ENCODE measurements at places on chromosomes 3 and 15.

DNA sequence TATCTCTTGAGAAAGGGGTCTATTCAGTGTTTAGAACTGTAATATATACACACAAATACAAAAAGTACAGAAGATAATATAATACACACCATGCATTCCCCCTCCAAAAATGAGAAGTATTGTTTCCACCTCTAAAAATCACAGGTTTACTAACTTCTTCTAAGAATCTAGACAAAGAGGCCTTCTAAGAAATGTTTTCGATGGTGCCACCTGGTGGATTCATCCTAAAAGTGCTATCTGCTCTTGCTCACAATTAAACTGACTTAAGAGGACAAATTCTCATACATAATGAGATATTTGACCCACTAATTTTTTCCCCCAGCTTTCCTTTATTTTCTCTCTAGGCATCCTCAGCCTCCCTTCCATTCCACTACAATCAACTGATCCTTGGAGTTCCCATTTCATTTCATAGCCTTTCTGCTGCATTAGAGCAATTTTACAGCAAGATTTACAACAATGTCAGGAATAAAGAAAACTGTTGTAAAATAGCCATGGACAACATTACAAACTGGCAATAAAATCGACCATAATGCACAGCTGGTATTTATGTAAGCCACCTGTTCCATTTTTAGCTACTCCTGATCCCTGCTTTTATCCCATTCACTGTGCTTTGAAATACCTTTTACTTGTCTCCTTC is 124.6 kb downstream of the ARRDC4 start:
- peak; percentile 59 for DNase-seq

DNA sequence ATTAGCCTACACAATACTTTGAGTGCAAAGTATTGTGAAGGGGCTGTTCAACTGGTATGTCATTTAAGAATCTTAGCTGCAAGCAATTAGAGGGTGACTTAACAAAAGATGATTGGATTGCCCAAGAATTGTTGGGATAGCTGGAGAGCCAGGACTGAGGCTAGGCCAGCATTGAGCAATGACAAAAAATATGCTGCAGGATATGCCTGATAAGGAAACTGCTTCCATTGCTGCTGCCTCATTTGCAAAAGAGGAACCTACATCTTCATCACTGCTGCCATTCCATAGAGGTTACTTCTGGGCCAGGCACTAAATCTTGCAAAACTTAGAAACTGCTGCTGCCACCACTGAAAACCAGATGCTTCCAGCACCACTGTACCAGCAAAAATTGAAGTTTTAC is 108.0 kb upstream of the TBC1D5 start:
- no peak for DNase-seq

- no peak for DNase-seq
These were observed 50.6 kb downstream of the SV2B start for GRCh38 chr15:91150502-91151160.

- DNase-seq, result no peak
These were observed 26.2 kb downstream of the LRRFIP2 start for GRCh38 chr3:37148208-37148607.

GRCh38 chr15:39312984-39313383 is 267.9 kb upstream of the THBS1 start:
- no peak for DNase-seq

DNA sequence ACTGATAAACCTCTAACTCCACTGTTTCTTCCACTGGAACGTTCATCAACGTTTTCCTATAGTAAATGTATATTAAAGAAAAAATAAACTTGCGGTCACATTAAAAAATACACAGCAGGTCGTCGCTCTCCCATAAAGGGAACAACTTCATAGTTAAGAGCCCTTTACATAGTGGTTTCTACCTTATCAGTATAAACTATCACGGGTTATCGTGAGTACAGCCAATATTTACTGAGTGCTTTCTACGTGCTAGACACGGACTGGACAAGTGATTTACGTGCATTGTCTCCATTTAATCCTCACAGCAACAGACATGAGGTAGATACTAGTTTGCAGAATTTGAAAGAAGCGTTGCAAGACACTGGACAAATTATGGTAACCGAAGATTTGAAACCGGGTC is 964 bp upstream of the TASOR start:
- DNase-seq, result no peak

DNA sequence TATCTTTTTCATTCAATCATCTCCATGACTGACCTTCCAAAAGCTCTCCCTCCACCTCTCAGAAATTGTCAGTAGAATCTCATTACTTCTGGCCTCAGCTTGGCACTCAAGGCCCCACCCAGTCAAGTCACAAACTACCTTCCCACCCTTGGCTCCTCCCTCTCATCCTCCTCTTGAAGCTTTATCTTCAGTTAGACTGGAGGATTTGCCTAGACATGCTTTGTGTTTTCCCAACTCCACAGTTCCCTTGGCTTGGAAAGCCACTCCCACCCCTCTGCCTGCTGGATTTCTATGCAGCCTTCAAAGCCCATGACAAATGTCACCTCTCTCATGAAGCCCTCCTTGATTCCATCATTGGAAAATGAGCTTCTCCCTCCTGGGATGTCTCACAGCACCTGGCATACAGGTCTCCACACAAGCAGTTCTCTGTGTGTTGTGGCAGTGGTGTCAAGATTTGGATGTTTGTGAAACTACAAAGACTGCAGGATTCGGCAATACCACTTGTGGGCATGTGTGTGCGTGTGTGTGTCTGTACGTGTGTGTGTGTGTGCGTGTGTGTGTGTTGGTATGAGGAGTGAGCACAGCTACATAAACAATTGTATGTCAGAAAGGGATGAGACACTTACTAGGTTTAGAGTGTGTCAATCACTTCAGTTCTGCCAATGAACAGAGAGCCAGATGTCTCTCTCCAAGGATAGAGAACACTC is 45.3 kb upstream of the VPS8 start:
- peak; percentile 80 for DNase-seq

DNA sequence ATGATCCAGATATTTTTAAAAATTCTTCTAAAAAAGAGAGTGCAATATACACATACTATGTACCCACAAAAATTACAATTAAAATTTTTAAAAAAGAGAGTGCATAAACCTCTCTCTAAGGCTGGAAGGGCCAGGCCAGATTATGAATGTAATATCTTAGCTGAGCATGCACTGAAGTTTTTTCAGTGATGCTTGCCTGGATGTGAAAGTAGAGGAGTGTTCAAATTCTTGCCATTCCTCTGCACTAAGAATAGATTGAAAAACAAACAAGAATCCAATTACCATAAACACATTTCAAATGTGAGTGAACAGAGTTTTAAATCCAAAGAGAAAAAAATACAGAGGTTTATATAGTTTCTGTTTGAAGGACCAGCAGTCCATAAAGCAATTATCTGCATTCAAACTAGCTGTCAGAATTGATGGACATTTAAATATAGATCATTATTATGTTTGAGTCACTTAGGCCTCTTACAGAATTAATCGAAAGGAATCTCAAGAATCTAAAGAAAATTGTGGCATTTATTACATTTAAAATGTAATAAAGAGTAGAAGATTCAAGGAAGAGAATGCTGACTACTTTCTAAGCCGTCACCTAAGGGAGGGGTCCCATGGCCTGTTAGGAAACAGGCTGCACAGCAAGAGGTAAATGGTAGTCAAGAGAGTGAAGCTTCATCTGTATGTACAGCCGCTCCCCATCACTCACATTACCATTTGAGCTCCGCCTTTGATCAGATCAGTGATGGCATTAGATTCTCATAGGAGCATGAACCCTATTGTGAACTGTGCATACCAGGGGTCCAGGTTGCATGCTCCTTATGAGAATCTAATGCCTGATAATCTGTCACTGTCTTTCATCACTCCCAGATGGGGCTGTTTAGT is 159.3 kb upstream of the MDFIC2 start:
- no peak for DNase-seq

DNA sequence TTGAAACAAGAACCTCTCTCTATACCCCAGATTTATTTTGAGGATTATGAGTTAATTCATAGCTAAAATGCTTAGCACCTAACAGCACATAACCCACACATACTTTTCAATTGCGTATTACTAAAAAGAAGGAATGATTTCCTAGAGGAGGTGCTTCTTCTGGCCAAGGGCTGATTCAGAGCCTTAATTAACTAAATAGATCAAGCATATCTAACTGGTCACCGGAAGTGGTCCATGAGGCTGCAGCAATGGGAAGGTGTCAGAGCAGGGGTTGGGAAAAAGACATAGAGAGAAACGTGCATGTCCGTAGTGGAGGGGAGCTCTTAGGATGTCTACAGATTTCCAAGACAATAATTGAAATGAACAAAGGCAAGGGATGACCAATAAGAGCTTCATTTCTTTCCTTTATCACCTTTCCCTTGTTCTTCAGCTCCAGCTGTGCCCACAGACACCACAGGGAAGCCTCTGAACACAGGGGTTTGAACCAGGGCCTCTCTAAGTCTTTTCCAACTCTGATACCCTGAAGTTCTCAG is 467 bp downstream of the HGD start:
- DNase-seq, result no peak

DNA sequence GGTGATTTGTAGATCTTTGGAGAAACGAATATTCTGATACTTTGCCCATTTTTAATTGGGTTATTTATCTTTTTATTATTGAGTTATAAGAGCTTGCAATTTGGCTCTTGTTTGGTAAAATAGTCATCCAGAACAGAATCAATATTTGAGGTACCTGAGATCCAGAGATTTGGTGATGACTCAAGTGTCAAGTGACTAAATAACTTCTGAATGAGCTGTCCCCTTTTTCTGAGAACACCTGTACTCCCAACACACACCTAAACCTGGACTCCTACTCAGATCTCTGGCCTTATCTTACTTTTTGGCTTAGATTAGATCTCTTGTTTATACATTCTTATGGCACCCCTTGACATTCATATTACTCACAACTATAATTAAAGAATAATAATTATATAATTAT is 3.1 kb upstream of the TRA2B start:
- DNase-seq, result peak; percentile 55

DNA sequence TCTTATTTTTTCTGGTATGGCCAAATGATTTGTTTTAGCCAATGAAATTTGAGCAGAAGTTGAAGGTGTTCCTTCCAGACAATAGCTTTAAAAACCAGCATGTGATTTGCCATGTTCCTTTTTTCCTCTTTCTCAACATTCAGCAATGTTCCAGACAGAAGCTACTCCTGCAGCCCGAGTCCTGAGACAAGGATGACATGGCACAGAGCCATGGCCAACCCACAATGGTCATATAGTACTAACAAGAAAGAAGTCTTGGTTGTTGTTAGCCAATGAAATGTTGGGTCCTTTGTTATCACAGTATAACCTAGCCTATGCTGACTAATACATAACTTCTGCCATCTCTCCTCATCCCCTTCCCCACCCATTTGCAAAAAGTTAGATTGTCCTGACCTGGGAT is 211.1 kb upstream of the STT3B start:
- no peak for DNase-seq

DNA sequence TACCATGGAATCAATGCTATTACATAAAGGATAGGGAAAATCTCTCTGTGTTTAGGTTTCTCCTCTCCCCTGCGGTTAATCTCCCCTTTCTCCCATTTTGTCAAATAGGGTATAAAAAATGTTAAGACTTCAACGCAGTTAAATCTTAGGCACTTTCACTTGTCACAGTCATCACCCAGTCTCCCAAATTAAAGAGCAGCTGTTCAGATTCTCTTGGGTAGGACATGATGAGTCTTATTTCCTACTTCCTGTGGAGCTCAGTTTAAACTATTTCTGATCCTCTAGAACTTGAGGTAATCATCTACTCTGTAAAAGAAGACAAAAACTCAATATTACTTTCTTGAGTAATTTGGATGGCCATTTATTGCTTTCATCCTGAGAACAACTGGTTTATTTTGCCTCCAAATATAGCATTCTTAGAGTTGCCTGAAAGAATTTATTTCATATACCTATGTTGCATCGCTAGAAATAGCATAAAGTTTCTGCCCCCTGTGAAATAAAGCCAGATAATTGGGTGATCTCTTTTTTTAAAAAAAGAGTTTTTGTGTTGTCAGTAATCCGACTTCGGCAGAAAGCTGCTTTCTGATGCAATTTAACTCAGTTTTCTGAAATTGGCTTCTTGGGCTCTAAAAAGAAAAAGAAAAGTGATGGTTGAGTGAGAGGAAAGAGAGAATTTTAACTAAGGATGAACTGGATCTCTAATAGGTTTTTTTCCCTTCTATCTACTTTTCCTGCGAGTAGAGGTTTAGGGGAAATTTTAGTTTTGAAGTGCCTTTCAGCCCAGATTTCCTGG is 20.7 kb downstream of the RAP2B start:
- DNase-seq, result no peak

Data from RWPE1 (cell line).